ENCODE measurements at places on chromosomes 5 and 9.

GRCh38 chr5:157559301-157559700 lies 16.3 kb downstream of the ADAM19 start:
- no peak for DNase-seq

GRCh38 chr9:131651160-131651559 lies 88.7 kb downstream of the RAPGEF1 start:
- no peak for DNase-seq

DNA sequence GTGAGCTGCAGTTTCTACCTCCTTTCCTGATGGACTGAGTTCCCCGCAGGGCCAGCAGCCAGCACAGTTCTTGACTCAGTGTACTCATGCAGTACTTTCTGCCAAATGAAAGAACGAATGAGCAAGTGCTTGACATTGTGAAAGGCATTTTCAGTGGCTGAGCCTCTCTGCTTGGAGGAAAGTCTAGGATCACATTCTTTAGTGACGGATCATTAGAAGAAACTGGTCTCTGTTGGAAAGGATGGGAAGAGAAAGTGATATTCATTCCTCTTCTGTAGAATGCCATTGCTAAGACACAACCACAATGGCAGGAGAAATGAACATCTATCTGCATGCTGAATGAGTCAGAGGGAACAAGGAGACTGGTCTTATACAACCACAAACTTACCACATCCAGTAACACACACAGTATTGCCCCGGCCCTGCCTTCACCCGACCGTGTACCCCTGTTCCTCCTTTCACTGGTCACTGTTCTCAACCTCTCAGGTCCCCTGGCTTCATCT lies 206.9 kb downstream of the CRB2 start:
- DNase-seq = no peak

DNA sequence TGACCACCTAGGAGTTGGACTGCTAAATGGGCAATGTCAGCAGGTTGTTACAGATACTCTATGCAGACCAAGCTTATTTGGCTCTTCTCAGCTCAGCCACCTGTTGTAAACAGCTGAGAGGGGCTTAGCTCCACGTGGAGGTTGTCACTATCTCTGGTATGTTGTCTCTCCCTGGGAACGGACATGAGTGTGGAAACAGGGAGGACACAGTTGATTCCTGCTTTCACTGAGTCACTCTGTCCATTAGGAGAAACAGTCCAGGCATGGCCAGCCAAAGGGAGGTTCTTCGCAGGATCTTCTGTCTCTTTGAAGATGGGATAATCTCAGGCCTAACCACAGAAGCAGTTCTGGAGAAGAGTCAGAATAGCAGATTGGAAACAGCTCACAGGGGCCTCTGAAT lies 121.2 kb downstream of the PALM2AKAP2 start:
- DNase-seq = no peak

DNA sequence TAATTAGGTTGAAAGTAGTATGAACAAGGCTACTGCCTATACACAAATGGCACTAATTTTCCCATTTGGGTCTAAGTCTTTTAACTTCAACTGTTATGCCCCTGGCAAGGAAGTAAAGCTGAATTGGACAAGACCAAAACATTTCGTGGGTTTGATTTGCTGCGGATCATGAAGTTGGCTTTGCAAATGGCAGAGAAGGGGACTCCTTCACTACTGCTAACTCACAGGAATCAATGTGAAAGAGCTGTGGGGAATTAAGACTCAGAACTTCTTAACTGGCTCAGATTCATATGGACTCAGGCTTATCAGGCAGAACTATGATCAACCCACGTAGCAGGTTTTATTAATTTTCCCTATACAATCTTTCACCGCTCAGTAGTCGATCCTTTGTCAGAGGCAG lies 73.8 kb upstream of the IFNE start:
- no peak for DNase-seq
